ENCODE measurements at places on chromosomes 11 and 22.

- DNase-seq: no peak
Observed at GRCh38 chr11:98277251-98277912, 743.4 kb upstream of the CNTN5 start.

DNA sequence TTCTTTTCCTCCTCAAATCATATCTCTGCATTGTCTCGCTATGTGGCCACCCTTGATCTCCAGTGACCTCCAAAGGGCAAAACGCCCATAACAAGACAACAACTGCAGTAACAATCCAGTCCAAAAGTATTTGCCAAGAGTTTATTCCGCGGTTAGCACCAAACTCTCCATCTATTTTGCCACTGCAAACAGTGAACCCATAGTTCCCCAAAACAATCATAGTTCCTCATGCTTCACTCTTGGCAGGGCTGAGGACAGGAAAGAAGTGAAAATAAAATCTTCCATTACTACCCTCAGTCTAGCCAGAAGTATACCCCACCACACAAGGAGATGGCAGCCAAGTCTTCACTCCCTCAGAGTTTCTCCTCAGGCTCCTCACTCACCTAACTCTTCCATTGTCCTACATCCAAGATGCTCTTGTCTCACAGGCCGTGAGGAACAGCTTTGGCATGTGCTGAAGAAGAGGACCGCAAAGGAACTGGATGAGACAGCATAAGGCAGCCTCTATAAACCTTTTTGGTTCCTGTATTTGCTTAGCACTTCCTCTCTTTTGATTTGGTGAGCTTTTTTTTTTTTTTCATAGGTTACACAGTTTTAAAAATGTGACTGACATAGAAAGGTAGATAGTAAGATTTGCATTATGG, at the start of gene LPXN:
Gene LPXN (minus strand): TSS at position 480 of the 644 bp plus-strand sequence. CDS start 84 bp downstream, at position 396.
- peak; percentile 12 for DNase-seq

DNA sequence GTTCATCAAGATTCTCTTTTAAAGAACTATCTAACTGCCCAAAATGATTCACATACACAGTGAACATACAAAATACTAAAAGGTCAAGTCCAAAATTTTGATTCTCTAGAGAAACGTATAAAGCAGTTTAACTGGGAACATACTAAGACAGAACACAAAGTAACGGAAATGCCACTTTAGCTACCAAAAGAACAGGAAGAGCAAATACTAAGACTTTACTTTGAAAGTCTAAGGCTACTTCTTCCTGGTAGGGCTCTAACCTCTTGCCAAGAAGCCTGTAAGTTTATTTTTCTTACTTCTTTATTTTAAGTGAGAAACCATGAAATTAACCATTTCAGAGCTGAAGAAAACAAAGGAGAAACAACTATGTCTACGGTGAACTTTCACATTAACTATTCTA, 6.2 kb downstream of the PICALM start:
- DNase-seq: no peak

DNA sequence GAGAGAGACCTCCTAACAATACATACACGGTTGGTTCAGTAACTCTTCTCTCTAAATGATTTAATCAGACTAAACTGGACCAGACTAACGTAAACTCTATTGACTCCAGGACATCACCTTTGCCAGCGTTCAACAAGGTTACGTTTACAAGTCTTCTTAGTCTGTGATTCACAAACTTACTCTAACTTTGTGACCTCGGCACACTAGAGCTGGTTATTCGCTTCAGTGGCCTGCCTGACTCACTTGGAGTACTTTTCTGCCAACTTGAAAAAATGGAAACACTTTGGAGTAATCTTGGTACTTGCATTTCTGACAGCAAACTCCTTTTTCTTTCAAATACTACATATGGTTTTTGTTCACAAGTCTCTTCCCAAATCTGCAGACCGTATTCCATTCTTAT, 26.2 kb downstream of the MTMR2 start:
- no peak for DNase-seq

DNA sequence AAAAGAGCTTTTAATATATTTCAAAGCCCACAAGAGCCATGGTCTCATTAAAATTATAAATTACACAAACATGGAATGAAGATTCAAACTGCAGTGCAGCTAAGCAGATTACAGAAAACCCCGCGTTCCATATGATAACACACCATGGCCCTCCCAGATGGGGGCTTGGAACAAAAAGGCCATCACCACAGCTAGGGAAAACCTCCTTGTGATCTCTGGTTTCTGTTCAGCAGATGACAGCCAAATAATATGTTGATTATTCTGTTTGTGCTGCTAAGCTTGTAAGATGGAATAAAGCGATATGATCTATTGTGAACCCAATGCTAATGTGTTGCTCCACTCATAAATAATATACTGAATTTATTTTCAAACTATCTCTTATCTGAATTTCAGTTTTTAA, 28.5 kb downstream of the IMMP1L start:
- DNase-seq: no peak

DNA sequence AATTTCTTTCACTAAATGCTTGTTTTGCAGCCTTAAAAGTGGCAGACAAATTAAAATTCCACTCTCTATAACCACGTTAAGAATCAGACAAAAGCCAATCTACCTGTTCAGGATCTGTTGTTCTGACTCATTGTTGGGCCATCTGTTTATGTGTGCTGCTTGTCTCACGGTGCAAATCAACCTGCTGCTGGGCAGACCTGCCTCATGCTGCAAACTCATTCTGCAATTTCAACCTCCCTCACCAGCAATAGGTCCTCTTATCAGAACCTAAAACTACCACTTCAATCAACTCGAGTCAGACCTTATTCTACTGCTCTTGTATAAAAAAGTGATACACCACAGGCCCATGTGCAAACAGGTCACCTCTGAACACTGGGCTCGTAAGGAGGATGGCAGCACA, 75.1 kb downstream of the LARGE2 start:
- DNase-seq: no peak

DNA sequence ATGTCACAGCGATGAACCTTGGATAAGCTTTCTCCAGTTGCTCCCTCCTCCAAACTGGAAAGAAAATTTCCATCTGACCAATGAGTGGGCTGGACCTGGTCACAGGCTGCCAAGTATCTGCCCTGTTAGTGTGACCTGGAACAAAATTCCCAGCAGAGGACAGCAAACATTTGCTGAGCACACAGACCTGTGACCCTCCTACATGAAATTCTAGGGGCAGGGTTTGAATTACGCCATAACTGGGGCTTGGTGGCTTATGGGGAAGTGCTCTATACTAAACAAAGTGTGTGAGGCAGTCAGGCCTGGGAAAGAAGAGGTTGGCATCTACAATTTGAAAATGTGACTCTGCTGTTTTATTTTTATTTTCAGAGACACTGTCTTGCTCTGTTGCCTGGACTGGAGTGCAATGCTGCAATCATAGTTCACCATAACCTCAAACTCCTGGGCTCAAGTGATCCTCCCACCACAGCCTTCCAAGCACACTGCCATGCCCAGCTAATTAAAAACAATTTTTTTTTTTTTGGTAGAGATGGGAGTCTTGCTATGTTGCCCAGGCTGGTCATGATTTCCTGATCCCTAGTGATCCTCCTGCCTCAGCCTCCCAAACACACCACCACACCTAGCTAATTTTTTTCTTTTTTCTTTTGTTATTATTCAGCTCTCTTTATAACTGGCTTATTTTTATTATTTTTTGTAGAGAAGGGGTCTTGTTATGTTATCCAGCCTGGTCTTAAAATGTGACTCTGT, 13.6 kb upstream of the XBP1 start:
- DNase-seq: no peak

GRCh38 chr11:130486391-130486836, 38.0 kb downstream of the ADAMTS15 start:
- DNase-seq: no peak
